ENCODE measurements at places on chromosomes 7 and 10.

GRCh38 chr7:70782796-70783195 is 349.1 kb upstream of the GALNT17 start:
- DNase-seq: no peak

DNA sequence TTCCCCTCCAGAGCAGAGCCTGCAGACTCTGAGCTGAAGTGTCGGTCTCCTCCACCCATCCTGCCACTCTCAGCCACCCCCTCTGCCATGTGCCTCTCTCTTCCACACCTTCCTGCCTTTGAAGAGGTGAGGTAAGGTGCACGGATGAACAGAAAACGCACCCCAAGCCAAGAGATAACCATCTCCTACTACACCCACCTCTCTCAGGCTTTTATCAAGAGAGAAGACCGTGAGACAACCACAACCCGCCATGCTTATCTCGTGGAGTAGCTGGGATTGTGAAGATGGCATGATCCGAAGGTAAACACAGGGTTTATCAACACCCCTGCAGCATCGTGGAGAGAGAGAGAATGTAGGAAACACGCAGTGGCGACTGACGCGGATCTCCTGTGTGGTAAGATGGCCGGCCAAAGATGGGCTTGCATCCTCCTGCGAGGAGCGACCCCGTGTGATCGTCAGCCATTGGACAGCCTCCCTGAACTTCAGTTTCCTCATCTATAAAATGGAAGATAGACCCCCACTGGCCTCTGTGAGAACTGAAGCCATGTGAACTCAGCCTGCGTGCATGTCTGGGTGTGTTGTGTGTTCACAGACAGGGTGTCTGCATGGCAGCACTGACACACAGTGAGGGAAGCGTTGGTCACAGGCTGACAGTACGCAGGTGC is 219.0 kb downstream of the DIP2C start:
- no peak for DNase-seq

DNA sequence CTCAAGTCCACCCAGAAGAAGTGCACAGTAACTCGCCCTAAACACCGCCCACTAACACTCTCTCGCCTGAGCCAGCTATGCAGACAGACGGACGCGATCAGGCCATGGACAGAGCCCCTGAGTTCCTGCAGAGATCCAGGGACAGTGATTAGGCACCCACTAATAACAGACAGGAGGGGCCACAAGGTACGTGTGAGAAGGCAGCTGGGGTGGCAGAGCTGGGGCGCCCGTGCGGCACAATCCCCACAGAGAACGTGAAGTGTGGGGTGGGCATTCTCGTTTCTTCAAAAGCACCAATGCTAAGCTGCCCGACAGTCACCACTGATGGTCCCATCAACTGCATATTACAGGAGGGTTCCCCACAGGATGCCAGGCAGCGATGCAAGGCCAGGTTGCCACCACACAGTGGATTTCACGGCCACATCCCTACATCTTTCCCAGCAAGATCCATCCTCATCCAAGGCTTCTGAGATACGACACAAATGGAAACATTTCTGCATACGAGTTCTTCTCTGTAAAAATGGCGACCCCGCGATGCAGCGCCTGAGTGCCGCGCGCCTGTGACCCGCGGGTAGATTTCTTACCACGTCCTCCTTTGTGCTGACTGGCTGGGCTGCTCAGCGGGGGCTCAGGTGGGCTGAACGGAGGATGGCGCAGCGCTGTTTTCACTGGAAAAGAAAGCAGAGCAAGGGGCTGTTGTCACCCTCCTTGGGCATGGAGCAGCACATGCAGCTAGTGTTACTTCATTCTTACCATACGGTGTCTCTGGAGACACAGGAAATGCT is 237.5 kb downstream of the TNS3 start:
- no peak for DNase-seq

DNA sequence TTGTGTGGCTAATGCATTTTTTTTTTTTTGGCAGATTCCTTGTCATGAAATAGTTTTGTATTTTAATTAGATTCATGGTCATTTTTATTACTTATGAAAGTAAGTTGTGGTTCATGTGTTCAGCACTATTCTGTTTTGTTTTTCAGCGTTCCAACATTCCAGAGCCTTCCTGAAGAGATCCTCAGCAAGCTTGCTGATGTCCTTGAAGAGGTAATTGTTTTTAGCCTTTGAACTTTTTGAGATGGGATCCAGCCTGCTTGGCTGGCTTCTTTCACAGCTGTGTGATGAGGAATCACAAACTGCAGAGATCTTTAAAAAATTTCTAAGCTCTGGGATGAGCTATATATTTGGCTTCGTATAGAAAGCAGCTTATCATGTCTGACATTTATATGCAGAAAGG is 208.0 kb upstream of the CSTF2T start:
- no peak for DNase-seq

- peak; percentile 49 for DNase-seq
These were observed 10.9 kb upstream of the LGI1 start for GRCh38 chr10:93746844-93747284.

DNA sequence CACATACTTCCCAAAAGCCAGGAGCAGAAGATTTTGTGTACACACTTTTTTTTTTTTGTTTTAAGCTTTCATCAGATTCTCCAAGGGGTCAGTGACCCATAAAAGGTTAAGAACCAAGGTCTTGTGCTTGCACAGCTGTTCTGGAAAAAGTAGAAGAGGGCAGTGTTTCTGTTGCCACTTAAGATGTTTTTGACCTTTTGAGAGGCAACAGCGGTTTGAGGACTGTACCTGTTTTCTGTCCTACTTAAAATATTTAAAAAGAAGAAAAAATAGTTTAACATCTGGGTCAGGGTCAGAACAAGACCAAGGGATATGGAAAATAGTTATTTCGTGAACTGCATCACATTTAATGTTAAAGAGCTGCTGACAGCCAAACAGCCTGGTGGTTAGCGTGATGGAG is 32.9 kb downstream of the AUTS2 start:
- DNase-seq: no peak

Data from fibroblast of skin of left biceps (primary cell).